ENCODE measurements at places on chromosomes 2 and 18.

DNA sequence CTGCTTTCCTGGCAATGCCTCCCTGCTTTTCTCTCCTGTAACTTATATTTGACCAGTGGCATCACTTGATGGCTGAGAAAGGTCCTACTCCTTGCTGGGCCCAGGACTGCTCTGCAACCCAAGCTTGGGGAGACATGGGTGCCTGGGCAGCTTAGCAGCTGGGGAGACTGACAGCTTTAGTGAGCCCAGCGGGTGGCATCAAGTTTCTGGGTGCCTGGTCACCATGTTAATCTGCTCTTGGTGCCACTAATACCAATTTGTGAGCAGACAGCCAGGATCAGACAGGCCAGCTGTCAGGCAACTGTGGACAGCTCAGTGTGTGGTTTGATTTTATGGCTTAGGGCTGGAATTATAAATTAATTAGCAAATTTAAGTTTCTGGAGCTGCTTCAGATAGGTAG lies 144.8 kb upstream of the GLI2 start:
- no peak for DNase-seq

DNA sequence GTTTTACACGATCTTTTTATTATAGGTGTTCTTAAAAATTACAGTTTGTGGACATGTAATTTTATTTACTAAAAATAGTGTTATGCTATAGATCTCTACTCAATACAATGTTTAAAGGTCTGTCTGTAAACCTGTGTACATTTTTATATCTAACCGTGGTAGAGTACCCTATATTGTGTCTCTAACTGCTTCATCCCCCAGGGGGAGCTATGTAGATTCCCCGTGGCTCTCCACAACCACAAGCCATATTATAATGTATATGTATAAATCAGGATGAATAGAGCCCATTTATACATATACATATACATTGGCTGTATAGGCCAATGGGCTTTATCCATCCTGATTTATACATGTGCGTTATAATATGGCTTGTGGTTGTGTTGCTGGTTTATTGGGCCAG lies 59.4 kb downstream of the ADAM23 start:
- no peak for DNase-seq

- DNase-seq = no peak
Observed at GRCh38 chr2:236014408-236015131, 153.6 kb downstream of the GBX2 start.

- no peak for DNase-seq
Observed at GRCh38 chr2:236167297-236168109, 683 bp downstream of the GBX2 start.

- DNase-seq = no peak
Observed at GRCh38 chr2:37561615-37562569, 109.5 kb downstream of the CDC42EP3 start.

- no peak for DNase-seq
Observed at GRCh38 chr2:219954331-219954730, 326.9 kb downstream of the SLC4A3 start.

DNA sequence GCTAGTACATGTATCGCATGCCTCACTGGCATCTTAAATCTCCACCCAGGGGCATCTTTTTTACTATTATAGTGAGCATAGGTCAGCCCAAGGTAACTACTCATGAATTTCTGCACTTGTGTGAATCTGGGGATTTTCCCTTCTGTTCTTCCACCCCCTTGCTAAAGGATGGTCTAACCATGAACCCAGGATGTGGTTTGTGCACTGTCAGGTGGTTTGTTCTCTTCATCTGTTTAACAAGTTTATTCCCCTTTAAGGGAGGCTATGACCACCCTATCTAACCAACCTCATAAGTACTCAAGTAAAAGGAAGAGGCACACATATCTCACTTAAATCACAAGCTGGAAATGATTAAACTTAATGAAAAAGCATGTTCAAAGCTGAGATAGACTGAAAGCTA lies 243.0 kb downstream of the RPRM start:
- no peak for DNase-seq

GRCh38 chr2:211358504-211358903 lies 802.1 kb downstream of the CPS1 start:
- no peak for DNase-seq

DNA sequence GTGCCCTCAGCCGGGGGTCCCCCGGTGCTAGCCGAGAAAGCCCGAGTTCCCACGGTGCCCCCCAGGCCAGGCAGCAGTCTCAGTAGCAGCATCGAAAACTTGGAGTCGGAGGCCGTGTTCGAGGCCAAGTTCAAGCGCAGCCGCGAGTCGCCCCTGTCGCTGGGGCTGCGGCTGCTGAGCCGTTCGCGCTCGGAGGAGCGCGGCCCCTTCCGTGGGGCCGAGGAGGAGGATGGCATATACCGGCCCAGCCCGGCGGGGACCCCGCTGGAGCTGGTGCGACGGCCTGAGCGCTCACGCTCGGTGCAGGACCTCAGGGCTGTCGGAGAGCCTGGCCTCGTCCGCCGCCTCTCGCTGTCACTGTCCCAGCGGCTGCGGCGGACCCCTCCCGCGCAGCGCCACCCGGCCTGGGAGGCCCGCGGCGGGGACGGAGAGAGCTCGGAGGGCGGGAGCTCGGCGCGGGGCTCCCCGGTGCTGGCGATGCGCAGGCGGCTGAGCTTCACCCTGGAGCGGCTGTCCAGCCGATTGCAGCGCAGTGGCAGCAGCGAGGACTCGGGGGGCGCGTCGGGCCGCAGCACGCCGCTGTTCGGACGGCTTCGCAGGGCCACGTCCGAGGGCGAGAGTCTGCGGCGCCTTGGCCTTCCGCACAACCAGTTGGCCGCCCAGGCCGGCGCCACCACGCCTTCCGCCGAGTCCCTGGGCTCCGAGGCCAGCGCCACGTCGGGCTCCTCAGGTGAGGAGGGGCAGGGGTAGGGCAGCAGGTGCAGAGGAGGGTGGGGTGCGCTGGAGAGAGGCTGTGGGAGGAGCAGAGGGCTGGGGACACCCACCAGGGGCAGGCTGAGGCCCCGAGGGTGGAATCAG lies 14.1 kb upstream of the GMPPA start:
- DNase-seq = no peak

DNA sequence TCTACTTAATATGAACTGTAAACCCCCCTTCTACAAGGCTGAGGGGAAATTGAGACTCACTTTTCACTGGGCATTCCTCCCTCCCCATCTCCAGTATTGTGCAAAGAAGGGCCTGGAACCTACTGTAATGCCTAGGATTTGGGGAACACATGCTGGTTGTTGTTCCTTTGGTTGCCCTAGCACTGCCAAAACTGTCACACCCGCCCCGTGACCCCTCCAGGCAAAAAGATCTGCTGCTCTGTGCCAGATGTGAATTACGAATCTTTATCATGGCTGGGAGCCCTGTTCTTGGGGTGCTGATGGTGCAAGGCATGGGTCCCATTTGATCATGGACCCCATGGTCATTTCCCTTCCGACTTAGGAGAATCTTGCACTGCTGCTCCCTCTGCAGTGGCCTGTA lies 95.4 kb downstream of the CABLES1 start:
- DNase-seq = no peak

GRCh38 chr2:120091436-120091835 lies 78.6 kb downstream of the EPB41L5 start:
- DNase-seq = no peak

GRCh38 chr2:205545971-205546816 lies 136.1 kb upstream of the NRP2 start:
- no peak for DNase-seq

DNA sequence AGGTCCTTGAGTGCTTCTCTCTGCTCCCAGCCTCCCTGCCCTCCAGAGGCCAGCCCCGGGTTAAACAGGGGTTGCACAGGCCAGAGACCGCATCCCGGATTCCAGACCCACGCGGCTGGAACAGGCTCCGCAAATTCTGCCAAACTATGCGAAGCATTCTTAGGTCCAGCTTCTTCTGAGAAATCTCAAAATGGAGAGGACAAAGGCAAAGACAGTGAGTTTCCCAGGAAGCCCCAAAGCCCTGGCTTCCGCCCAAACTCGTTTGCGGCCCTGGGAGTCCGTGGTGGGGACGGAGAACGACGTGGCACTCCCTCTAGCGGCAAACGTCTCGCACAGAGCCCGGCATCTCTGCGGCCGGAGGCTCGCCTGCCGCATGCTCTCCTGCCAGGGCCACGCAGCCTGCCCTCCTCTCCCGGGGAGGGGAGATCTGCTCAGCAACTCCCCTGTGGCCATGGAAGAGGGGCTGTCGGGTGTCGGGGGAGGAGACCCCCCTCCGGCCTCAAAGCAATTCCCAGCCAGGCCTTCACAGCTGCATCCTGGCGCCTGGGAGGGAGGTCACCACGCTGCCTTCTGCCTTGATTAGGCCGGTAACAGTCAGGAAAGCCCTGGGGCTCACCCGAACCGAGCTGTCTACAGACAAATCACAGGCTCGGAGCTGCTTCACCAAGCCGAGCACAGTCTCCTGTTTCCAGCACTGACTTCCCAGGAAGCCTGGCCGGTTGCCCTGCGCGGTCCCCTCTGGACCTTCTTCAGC lies 33.4 kb upstream of the KLHL29 start:
- peak; percentile 82 for DNase-seq

DNA sequence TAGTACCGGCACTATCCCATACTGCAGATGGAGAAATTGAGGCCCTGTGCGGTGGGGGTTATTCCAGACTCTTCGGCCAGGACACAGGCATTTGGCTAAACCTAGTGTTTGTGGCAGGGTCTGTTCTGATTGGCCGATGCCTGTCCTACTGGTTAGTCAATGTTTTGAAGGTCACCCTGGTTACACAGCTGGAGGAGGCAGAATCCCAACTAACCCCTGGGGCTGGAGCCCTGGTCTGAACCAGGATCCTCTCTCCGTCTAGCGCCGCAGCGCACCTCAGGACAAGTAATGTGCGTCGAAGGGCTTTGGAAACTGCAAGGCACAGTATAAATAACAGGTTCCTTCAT lies 19.4 kb downstream of the TEX44 start:
- DNase-seq = no peak

GRCh38 chr2:31660812-31661335 lies 80.1 kb upstream of the SRD5A2 start:
- DNase-seq = no peak

DNA sequence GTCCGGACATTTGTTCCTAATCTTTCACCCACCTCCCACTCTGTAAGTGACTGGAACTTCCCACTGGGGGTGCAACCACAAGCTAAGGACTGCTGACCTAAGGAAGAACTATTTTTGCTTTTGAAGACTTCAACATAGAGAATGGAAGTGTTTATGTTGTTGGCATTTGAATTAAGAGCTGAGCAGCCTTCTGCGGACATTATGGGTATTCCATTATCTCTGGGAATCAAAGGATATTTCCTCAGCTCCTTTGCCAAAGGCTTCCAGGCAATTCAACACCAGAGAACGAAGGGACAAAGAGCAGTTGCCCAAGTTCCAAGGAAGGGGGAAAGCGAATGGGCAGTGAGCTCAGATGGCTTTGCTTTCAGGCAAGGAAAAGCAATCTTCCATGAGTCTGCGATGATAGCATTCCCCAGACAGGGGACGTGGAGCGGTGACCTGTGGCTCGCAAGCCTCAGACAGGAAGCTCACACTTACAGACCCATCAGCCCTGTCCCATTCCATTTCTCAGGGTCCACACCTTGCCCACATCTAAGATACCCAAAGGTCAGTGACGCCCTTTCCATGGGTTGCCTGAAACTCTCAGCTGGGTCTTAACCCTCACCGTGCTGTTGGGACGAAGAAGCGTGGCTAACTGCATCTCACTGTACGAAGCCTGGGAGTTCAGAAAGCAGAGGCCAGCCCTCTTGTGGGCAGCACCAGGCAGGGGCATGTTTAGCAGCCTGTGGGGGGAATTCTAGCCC lies 116.8 kb downstream of the COPS8 start:
- no peak for DNase-seq

DNA sequence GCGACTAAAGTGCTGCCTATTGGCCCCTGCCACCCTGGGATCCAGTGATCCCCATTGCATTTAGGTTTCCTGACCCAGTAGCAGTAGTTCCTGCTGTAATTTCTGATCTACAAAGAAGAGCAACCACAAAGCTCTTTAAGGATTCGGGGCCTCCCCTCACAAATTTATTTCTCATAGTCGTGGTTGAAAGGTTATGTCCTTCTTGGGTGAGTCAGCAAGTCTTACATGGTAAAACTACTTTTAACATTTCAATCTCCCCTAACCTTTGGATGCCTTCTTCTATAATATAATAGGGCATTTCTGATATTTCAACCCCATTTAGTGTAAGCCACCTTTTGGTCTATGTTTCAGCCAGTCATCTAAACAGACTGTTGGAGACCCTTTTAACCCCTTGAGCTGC lies 14.9 kb downstream of the PIKFYVE start:
- DNase-seq = no peak

GRCh38 chr18:63476668-63477067 lies at the start of gene SERPINB5:
Gene SERPINB5 (plus strand): TSS chr18:63476958. CDS start chr18:63484429, 7,471 bp downstream.
- peak; percentile 48 for DNase-seq

Measured in lower lobe of right lung (tissue), 2 donors.